ENCODE measurements at places on chromosomes 3 and 15.

DNA sequence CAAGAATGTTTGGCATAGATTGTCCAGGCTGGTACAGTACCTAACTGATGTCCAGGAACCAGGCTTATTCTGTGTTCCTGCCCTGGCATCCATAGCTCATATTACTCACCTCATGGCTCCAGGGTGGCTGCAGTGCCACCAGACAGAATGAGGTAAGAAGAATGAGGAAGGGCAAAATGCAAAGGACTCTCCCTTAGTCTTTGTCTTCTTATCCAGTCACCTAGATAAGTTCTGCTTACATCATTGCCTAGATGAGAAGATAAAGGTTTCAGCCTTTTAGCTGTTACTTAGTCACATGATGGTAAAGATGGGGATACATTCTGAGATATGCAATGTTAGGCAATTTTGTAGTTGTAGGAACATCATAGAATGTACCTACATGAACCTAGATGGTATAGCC is 45.8 kb downstream of the CHP1 start:
- no peak for DNase-seq

DNA sequence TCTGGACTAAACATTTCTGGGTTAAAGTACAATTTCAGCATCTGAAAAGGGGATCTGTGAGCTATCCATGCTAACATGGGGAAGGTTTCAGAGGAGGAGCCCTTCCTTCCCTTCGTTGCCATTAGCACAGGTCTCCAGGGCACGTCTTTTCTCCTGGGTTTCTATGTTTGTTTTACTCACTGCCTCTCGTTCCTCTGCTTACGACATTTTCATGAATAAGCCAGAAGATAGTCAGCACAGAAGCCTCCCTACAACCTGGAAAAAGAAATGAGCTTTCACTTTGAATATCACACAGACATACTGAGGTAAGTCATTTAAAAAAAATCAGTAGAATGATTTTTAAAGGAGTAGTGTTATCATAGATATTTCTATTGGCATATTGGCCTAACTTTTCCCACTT is 117.2 kb upstream of the KCNMB2 start:
- DNase-seq, result no peak

- DNase-seq, result no peak
Measured at GRCh38 chr3:49001155-49001554, 6.0 kb upstream of the WDR6 start.

GRCh38 chr3:98730886-98731537 is 32.1 kb upstream of the ST3GAL6 start:
- DNase-seq, result no peak

DNA sequence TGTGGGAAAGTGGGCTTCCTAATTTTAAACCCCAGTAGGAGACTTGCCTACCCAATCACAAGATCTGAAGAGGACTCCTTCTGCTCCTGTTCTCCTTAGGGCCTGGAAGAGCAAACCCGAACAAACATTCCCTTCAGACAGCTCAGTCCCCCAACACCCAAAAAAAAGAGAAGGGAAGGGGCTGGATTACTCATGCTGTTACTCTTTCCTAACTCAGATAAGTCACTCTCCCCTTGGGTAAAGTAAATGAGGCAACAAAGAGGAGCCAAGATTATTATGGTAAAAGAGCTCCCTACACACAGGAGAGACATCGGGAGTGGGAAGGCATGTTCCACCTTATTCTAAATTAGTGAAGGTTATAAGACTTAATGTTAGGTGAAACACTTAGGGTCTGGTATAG is 18.1 kb upstream of the LEKR1 start:
- DNase-seq, result no peak

DNA sequence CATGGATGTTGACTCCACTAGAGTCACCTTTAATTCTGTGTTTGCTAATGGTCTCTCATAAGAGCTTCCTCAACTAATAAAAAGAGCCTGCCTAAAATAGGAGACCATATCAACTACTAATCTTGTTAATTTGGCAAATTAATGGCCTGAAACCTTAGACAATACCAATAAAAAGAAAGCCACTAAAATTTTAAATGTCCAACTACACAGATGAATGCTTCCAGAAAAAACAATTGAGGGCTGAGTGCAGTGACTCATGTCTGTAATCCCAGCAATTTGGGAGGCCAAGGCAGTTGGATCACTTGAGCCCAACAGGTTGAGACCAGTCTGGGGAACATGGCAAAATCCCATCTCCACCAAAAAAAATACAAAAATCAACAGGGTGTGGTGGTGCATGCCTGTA is 230.9 kb downstream of the NSUN3 start:
- DNase-seq, result no peak

DNA sequence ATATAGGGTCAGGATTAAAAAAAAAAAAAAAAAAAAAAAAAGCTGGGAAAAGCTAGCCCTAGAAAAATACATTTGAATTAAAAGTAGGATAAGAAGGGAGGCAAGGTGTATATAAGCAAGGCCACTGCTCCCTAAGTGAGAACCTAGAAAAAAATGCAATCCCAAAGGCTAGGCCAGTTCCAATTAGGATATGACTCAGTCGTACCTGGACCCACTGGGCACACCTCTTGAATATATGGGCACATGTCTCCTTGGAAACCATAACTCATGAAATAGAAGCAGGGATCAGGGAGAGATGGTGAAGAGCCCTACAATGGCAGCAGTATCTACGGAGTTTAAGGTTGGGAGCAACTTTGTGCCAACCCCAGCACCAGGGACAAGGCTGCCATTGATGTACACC is 314.1 kb upstream of the IL12A start:
- DNase-seq, result no peak

DNA sequence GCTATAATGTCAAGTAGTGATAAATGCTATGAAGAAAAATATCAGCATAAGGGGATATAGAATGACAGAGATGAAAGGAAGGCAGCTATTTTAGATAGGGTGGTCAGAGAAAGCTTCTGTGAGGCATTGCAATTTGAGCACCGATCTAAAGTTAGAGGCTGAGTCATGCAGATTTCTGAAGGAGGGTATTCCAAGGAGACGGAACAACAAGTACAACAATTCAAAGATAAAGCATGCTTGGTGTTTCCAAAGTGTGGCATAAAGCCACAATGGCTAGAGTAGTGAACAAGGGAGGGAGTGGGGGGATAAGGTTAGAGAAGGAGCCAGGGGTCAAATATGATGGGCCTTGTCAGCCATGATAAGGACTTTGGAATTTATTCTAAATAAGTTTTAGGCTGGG is 71.9 kb downstream of the PFN2 start:
- DNase-seq, result no peak

- DNase-seq, result no peak
Measured at GRCh38 chr3:18301781-18302180, 123.4 kb downstream of the SATB1 start.

GRCh38 chr15:25790000-25790660 is 73.0 kb downstream of the ATP10A start:
- peak; percentile 64 for DNase-seq

- no peak for DNase-seq
Measured at GRCh38 chr3:30350011-30350410, 256.4 kb upstream of the TGFBR2 start.

- no peak for DNase-seq
Measured at GRCh38 chr3:136311968-136312367, 61.8 kb downstream of the PCCB start.

GRCh38 chr15:67809441-67809840 is 15.9 kb upstream of the SKOR1 start:
- no peak for DNase-seq

- no peak for DNase-seq
Measured at GRCh38 chr3:113243071-113243470, 31.7 kb downstream of the BOC start.

DNA sequence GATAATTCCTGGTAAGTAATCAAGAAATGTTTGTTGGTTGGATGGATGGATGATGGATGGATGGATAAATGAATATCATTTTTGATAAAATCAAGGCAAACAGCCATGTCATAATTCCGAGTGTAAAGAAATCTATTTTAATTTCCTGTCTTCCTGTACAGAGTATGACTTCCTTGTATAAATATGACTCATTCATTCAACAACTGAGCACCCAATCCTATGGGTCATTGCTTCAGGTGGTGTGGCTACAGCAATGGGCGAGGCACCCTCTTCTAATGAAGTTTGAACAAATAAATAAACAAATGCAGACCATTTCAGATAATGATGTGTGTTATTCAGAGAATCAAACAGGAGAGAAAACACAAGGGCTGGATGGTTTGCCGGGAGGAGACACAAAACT is 198.7 kb downstream of the TNIK start:
- DNase-seq, result no peak

GRCh38 chr15:67158367-67158766 is 93.0 kb downstream of the SMAD3 start:
- DNase-seq, result no peak

- no peak for DNase-seq
Measured at GRCh38 chr3:54120657-54121413, 1.5 kb upstream of the CACNA2D3 start.

DNA sequence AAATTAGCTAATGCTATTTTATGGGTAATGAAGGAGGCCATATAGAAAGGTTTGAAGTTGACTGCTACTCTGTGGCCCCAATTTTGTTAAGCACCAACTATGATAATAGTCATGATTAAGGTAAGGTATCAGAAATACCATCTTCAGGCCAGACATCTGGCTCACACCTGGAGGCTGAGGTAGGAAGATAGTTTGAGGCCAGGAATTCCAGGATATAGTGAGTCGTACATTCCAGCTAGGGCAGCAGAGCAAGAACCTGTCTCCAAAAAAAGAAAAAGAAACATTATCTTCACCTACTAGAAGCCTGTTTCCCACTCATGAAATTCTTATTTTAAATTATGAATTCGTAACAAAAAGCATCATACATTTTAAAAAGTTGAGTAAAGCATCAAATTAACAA is 64.4 kb downstream of the LRRC28 start:
- DNase-seq, result no peak

- DNase-seq, result no peak
Measured at GRCh38 chr3:197541756-197542539, 13.8 kb downstream of the BDH1 start.

GRCh38 chr3:179544981-179545645 is 17.6 kb upstream of the ACTL6A start:
- DNase-seq, result no peak

DNA sequence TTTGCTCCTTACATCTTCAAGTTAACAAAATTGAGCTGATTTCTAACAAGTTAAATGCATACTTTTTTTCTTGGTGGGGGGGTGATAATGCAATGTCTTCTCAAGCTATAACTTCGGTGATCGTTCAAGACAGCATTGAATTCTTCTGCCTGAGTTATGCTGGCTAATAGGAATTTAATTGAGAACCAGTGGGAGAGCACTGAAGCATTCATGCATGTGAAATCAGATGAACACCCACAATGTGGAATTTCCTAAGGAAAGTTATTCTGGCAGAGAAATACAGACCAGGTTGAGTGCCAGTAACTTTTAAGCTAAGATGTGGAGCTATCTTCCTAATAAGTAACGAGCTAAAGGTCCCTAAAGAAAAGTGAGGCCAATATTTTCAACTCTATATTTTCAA is 3.0 kb downstream of the SPATA16 start:
- DNase-seq, result no peak

GRCh38 chr3:100329800-100330489 is 4.6 kb upstream of the NIT2 start:
- DNase-seq, result no peak

GRCh38 chr3:178492491-178492890 is 43.7 kb upstream of the KCNMB2 start:
- DNase-seq, result no peak

DNA sequence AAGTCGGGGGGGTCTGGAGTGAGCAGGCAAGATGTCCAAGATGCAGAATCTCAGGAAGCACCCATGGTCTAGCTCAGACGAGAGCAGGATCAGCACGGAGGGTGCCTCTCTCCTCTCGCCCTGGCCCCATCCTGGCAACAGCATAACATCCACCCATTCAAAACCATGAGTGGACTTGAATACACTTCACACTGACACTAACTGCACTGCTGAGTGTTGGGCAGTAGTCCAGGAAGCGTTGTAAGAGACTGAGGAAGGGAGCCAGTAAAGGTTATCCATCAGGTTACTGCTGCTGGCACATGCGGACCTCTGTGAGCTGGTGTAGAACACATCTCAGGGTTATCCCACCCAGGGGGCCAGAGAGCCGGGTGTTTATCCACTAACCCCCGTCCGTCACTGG is 131.0 kb upstream of the TOPAZ1 start:
- DNase-seq, result no peak

DNA sequence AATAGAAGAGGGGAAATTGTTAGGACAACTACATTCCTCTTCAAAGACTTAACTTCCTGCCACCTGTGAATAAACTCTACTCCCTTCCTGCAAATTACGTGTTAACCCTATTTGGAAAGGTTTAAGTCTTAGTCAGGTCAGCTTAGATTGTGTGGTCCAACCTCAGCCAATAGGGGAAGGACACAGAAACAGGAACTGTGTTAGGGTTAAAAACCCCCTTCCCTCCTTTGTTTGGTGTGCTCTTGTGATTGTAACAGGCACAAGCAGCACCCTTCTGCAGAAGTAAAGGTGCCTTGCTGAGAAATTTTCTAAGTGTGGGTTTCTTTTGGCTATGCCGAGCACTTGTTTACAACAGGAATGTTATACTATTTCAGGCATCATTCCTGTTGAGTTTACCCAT is 45.0 kb upstream of the FSTL1 start:
- no peak for DNase-seq

GRCh38 chr3:46293035-46293724 is 50.9 kb downstream of the CCR3 start:
- no peak for DNase-seq

GRCh38 chr15:80093854-80094418 is 34.5 kb downstream of the ZFAND6 start:
- peak; percentile 31 for DNase-seq

- no peak for DNase-seq
Measured at GRCh38 chr3:58384381-58385090, 49.1 kb downstream of the PDHB start.

DNA sequence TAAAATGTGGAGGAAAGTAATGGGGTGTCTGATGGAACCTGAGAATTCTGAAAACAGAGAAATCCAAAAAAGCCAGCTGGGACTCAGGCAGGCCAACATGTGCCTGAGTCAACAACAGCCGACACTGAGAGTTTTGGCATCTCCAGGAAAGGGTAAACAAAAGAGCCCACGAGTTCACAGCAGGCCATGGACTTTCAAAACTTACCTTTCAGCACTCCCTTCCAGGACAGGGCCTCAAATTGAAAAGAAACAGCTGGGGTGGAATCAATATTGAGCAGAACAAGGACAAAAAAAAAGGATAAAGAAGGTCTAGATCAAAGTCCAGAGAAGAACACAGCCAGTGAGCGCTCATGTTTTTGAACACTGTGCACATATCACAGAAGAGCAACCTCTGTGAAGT is 735.4 kb upstream of the GRM7 start:
- DNase-seq, result no peak

- no peak for DNase-seq
Measured at GRCh38 chr3:14663396-14664135, 11.4 kb upstream of the C3orf20 start.

DNA sequence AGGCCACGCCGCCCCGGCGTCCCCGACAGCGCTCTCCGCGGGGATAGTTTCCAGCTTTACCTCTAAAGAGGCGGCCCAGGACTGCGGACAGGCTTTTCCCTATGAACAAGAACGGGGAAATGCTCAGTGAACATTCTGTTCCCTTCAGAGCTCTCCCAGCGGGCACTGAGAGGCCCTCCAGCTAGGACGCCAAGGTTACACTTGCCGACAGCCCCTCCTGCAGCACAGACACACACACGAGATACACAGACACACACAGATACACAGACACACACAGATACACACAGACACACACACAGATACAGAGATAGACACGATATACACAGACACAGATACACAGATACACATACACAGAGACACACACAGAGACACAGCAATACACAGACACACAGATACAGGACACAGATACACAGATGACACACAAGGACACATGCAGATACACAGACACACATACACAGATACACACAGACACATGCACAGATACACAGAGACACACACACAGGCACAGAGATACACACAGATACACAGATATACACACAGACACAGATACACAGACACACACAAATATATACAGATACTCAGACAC is 533 bp upstream of the OCA2 start:
- DNase-seq, result no peak

Measured in activated naive CD4-positive, alpha-beta T cell treated with anti-CD3 and anti-CD28 coated beads, Interleukin-2, amount 50 U/mL, for 16 hours (primary cell).